ENCODE measurements at places on chromosomes 4 and X.

DNA sequence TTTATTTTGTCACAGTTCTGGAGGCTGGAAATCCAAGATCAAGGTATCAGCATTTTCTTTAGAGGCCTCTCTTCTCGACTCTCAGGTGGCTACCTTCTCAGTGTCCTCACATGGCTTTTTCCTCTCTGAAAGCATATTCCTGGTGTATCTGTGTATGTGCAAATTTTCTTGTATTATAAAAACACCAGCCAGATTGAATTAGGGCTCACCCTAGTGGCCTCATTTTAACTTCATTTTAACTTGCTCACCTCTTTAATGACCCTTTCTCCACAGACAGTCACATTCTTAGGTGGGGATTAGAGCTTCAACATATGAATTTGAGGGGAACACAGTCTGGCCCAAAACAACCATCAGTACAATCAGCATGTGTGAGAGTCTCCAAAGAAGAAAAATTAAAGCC, 542.4 kb upstream of the FAM241A start:
- DNase-seq, result no peak

DNA sequence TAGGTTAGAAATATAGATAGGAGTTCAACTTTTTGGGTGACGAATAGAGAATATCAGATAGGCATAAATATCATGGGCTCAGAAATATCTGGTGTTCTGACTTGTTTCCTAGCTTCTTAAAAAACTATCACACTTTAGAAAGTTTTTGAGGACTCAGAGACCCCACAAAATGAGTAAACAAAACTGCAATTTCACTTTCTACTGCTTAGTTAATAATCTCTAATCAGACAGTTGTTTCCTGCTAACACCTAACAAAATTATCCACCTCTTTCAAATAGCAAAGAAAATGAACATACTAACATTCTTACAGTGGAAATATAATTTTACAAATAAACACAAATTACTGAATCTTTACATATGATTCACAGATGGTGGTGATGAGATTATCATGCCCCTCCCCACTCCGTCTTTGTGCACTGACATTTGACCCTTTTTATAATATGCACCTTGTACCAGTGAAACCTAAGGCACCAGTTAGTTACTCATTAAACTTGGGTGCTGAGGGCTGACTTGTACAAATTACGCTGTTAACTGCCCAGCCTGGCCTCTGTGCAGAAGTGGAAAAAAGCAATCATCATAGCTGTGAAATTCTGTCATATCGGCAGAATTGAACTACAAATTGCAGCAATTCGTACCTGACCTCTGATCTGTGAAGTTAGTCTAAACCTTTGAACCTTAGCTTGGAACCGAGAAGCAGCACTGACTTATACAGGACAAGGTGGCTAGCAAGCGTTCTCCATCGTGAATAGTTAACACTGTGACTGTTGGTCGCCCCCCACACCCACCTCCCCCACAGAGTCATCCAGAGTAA, 138.7 kb downstream of the CHRNA9 start:
- DNase-seq, result no peak

GRCh38 chrX:109720947-109721346, 12.1 kb downstream of the ACSL4 start:
- DNase-seq, result no peak

- DNase-seq, result no peak
These were observed 278.9 kb upstream of the GATB start for GRCh38 chr4:152039691-152040090.

GRCh38 chrX:16678689-16679088, 28.7 kb downstream of the S100G start:
- no peak for DNase-seq

DNA sequence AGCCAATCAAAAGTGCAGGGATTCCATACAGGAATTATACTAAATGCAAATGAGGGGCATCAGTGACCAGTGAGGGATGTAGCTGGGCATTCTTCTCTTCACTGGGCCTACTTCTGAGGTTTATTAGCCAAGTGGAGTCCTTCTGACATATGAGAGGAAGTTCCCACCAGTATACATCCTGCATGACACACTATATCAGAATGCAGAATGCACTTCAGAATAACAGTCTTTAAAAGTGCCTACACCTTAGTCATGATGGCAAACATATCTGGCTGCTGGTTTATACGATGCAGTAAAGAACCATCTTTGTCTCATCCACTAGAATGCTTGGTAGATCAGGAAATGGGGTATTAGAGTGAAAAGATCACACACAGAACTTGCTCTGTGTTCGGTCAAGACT, 180.3 kb upstream of the PPARGC1A start:
- no peak for DNase-seq

DNA sequence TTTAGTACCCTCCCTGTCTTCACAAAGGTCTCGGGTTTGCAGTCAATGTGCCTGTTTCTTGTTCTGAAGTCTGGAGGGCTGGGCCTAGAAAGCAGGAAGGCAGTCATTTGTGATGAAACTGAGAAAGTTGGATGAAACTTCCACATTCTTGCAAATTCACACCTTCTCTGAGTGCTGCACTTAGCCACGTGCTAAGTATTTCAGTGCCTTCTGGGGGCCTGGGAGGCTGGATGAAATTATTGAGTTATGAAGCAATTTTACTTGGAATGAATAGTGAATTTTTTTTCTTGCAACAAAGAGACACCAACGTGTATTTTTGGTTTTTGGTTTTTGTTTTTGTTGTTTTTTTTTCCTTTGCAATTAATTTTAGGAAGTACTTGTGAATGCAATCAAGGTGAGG, 71.2 kb downstream of the MSX1 start:
- DNase-seq, result no peak

- no peak for DNase-seq
These were observed 45.5 kb downstream of the OPHN1 start for GRCh38 chrX:68387776-68388175.

DNA sequence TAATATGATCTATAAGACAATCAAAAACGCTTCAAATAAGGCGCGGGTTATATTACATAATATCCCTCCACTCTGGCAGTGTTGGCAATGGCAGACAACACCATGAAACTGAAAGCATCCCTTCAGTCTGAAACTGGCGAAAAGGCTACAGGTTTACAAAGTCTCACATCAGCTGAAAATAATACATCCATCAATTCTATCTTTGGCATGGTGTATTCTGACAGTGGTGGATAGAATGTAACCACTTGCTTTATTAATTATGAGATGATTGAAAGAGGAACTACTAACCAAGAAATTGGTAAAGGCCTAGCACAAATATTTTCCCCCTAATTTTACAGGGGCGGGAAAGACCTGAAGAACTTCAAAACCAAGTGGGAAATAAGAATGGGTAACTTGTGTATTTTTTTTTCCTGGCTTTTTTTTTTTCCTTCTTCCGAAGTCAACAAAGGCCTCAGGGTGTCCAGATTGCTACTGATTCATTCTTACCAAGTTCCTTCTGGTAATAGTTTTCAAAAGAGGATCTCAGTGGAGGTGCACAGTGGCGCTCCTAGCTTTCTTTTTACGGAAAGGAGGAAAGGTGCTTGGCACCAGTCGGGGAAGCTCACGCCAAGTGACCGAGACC, 728 bp downstream of the UBA6 start:
- DNase-seq, result no peak

GRCh38 chr4:165828928-165829327, 44.1 kb upstream of the TLL1 start:
- DNase-seq, result no peak

DNA sequence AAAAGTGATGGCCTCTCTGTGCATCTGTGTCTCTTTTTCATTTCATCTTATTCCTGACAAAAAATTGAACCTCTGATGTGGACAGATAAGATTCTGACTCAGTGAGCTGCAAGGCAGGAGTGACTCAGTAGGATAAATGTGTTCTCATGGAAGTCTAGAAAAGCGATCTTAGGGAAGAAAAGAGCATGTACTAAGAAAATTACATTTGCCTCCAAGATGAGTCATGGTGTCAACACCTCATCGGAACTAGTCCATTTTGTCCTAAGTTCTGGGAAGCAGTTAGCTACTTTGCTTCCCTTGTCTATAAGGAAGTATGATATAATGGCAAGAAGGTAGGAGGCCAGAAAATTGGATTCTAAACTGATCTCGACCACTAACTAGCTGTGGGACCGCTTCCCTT, 83.5 kb upstream of the AFF2 start:
- DNase-seq, result no peak

GRCh38 chr4:185576962-185577950, 41.9 kb upstream of the PDLIM3 start:
- DNase-seq, result no peak

DNA sequence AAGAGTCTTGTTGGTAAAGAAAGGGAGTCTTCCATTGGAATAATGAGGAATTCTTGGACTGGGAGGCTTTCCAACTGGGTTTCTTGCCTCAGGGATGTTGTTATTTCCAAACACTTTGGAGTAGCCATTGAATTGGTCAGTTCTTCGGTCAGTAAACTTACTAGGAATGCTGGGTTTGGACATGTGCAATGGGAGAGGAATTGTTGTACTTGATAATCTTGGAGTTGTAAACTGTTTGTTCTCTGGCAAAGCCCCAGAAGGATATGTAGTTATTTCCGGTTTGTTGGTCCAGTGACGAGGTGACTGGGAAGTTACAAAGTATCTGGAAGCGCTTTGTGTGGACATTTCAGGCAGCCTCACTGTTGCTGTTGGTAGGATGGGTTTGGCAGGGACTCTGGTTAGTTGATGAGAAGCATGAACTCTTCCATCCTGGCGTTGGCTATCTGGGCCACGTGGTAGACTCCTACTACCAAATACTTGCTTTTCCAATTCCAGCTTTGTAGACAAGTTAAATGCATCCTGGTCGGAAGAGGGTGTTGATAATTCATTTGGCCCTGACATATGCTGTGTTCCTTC, 25.9 kb downstream of the MXRA5 start:
- no peak for DNase-seq

DNA sequence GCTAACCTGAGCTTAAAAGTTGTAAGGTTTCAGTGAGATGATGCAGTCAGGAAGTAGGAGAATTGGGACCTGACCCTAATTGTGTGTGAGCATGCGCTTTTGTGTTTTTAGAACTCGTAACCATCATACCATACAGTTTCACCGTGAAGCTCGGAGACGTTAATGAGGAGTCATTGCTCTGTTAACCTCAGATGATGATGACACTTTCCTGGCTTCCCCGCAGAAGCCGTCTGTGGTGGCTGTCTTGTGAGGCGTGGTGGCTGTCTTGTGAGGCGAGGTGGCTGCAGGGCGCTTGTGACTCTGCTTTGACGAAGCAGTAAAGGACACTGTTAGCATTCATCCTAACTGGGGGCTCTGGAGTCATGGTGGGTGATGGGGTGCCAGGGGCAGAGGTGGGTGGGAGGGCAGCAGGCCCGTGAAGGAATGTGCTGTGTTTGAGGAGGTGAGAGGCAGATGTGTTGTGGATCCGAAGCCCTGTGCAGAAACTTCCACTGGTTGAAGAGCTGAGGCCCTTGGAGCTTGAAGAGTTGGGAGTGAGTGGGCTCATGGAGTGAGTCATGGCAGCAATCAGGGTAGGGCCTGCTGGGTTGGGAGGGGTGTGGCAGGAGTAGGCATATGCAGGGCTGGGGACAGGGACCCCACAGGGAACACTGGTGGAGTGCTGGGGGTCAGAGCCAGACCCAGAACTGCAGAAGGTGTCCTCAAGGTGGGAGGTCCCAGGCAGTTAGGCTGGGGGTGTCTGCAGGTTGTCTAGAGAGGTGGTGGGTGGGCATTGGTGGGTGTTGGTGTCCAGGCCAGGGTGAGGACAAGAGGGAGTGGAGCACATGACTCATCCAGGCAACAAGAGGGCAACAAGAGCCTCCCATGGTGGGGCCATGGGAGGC, 57.4 kb downstream of the NSD2 start:
- no peak for DNase-seq

- DNase-seq, result no peak
These were observed 3.1 kb downstream of the ZNF827 start for GRCh38 chr4:145935253-145936141.

DNA sequence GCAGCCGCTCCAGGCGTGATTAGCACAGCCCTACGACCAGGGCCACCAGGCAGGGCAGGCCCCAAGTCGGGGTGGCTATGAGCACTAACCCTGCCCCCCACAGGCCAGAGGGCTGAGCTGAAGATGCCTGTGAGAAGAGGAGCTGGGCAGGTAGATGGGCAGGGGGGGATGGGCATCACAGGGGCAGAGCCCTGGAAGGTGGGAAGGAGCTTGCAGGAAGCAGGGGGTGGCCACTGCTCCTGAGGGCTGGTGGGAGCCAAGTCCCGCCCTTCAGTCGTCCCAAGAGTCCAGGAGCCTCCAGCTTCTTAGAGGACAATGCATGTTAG, 7.3 kb upstream of the MXD4 start:
- no peak for DNase-seq

DNA sequence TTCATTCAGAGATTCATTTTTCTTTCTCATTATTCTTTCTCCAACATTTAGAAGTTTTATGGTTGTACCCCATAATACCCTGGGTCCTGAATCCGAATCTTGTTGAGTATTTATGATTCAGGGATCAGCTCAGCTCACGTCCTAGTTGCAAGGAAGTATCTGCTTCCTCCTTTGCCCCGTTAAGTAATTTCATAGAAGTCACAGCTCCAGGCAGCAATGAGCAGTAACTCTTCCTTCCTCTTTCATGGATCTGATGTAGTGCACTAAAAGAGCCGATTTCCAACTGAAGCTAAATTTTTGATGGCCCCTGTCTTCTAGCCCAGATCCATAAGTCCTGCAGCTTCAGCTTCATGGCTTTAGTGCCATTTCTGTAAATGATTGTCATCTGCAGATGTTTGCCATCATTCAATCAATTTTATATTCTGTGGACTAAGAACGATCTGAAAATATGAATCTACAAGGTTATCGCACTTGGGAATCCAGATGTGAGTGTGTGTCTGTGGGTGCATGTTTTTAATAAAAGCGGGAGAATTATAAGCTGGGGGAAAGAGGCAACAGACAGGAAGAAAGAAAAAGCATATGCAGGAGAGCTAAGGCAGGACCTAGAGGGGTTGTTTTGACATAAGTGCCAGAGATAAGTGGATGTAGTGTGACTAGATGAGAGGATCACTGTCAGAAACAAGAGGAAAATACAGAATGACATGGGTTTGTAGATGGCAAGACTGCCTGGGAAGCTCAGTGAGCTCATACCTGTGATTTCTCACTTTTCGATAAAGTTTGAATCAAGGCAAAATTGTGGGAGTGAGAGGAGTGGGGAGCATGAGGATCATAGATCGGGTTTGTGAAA, 17.5 kb downstream of the VEGFD start:
- DNase-seq, result no peak

DNA sequence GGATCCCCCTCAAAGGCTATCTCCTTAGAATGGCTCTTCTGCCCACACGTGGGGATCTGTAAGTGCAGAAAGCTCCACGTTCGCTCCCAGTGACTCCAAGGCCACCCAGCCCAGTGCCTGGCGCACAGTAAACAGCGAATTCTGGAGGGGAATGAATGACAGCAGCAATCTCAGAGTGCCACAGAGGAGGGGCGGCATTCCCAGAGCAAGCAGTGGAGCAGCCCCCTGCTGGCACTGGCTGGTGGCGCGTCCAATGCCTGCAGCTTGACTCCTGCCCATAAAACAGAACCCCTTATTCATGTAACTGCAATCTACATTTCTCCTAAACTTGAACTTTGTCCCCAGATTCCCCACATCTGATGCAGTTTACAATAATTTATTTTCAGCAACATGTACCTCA, 6.9 kb upstream of the HELT start:
- DNase-seq, result no peak

GRCh38 chr4:56764775-56765174, 56.7 kb downstream of the SPINK2 start:
- DNase-seq, result no peak

Data from prostate gland (tissue), 2 donors.